Lower leg skin (tissue), 4 donors: ENCODE measurements at places on chromosomes 2 and 18. TPM values are rescaled to one million over a fixed set of nuclear protein-coding genes. Genes with fewer than 3 reads are reported as not detected.

- DNase-seq: peak; percentile 66
These were observed 120.5 kb upstream of the COPS8 start for GRCh38 chr2:236965021-236965840.

DNA sequence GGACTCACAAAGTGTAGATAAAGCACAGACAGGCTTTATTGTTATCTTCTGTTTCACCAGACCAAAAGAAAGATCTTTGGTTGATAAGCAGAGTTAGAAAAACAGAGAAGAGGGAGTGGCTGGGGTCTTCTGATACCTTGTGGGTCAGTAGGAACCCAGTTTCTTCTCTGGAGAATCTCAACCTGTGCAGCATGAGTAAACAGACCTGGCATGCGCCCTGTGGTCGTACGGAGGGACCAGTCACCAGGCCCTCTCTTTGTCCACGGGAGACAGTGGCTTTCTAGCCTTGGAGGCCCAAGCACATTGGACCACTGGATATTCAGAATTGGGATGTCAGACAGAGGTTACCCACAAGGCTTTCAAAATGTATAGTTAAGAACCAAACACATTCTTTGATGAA, 418.9 kb upstream of the FANCL start:
- no peak for DNase-seq

GRCh38 chr2:220893411-220893810, 678.7 kb downstream of the EPHA4 start:
- DNase-seq: no peak

The IL1A gene
- total RNA-seq: 0.75 TPM

DNA sequence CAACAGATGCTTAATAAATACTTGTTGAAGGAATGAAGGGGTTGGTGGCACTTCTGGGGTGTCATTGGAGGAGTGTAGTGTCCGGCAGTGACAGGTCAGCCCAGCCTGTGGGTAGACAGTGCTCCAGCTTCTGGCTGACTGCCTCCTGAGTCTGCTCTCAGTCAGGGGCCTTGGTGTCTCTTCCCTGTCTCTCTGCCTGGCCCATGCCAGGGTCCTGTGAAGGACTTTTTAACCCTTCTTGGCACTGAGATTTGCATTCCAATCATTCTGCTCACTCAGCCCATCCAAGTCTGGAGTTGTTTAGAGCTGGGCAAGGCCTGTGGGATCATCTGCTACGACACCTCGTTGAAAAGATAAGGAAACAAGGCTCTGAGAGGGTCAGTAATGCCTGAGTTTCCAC, 1.4 kb upstream of the KCNK3 start:
- DNase-seq: no peak

DNA sequence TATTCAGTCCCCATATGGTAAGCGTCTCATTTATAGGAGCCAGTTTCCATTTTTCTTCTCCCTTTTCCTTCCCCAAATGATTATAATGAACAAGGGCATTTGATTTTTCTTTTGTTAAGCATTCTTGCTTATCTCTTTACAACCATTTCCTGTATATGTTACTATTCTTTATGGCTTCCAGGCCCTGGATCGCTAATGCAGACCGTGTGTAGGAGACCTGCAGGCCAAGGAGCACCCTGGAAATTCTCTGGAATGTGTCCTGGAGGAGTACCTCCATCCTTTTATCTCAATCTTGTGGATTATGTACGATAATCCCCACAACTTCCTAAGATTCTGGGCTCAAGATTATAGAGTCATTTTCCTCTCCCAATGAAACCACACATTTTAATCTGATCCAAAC, 439.6 kb upstream of the MMADHC start:
- DNase-seq: no peak

The NEU2 gene
- total RNA-seq: 1.3 TPM

The BOK gene
- total RNA-seq: 53.7 TPM

- no peak for DNase-seq
These were observed 98.2 kb upstream of the HNMT start for GRCh38 chr2:137865954-137866540.

DNA sequence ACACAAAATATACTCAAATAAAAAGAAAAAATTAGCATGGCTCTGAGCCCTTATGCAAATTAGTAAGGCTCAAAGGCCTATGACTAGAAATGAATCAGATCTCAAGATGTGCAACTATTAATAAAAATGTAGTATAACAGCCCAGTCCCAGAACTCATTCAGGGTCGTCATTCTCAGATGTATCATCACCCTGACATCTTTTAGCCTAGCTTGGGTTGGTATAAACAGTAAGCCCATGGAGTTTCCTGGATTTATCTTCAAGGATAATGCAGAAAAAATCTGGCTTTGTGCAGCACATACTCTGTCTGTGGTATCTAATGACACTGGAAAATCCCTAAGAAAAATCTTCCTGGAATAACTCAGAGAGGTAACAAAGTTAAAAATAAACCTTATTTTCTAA, 239.3 kb downstream of the ZNF385B start:
- no peak for DNase-seq

- DNase-seq: no peak
These were observed 21.2 kb downstream of the SPP2 start for GRCh38 chr2:234071664-234072063.

The VSNL1 gene
- total RNA-seq: 4.9 TPM

DNA sequence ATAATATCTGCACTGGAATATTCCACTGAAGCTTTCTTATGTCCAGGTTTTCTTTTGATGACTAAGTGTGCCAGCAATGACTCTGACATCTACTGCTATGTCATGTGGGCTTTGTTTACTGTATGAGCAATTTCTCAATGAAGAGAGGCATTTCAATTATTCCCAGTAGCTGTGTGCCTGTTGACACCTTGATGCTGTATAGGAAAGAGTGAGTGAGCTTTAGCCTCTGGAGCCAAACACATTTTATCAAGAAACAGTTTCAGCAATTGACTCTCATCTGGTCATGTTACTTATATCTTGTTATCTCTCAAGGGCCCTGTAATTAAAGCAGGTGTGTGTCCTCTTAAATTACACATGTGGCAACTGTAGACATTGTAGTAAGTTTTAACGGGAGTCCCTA, 493.2 kb upstream of the FANCL start:
- DNase-seq: no peak

- peak; percentile 41 for DNase-seq
These were observed 428.3 kb downstream of the MBD2 start for GRCh38 chr18:53796040-53796729.

The LRRTM4 gene
- total RNA-seq: not detected

DNA sequence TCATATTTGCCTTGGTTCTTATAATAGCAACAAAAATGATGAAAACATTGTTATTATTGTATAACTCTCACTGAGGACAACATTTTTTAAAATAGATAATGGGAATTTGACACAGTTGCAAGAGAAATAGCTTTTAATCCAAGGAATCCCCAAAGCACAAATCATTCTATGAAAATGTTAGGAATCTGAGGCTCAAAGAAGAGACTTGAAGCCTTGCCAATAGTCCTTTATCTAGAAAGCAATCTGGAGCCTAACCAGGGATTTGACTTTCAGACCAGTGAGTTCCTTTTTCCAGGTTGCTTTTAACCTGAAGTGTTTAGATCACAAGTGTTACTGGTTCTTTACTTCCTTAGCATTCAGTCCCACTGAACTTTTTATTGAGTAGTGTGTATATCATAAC, 574.5 kb upstream of the ZEB2 start:
- no peak for DNase-seq
